Stimulated activated CD4-positive, alpha-beta T cell treated with anti-CD3 and anti-CD28 coated beads, Interleukin-4, amount 100 ng/mL, for 1 hour (primary cell): ENCODE measurements at places on chromosomes 7 and 10.

DNA sequence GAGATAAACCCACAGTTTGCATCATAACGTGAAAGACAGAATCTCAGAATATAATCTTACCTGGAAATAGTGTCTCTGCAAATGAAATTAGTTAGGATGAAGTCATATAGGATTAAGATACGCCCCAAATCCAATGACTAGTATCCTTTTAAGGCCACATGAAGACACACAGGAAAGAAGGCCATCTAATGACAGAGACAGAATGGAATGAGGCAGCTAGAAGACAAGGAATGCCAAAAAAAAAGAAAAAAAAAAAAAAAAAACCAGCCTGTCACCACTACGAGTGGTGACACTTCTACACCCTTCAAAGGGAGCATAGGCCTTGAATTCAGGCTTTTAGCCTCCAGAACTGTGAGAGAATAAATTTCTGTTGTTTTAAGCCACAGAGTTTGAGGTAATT is 82.9 kb downstream of the HYCC1 start:
- DNase-seq, result no peak

GRCh38 chr10:102673236-102673818 is 29.0 kb downstream of the TRIM8 start:
- DNase-seq, result no peak

- DNase-seq, result peak; percentile 18
Measured at GRCh38 chr10:110305767-110306451, 1.2 kb upstream of the SMNDC1 start.

- DNase-seq, result no peak
Measured at GRCh38 chr7:51459809-51460208, 143.2 kb upstream of the COBL start.

GRCh38 chr10:15180736-15181135 is 12.2 kb upstream of the NMT2 start:
- no peak for DNase-seq

GRCh38 chr10:129161150-129161549 is 305.9 kb upstream of the MGMT start:
- peak; percentile 5 for DNase-seq

DNA sequence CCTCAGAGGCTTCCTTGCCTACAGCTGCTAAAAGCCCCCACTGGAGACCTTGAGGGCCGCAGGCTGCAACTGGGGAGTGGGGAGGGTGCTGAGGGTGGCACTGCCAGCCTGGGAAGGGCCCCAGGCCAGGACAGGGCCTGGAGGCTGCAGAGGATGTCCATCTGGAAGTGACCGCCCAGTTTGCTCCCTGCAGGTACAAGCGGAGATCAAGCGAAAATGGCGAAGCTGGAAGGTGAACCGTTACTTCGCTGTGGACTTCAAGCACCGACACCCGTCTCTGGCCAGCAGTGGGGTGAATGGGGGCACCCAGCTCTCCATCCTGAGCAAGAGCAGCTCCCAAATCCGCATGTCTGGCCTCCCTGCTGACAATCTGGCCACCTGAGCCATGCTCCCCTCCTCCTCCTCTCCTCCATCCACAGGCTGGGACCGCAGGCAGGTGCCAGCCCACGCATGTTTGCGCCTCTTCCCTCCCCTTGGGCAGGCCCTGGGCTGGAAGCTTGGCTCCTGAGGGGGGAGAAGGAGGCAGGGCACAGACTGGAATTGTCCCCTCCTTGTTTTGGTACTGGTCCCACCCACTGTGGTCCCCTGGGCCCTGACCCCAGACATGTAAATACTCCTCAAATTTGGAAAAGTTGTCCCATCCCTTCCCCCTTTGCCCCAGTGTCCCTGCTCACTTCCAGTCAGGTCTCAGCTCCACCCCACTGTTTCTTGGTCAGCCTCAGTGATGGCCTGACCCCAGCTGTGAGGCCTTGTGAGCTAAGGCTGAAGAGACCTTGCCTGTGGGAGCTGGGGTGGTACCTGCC is 54.4 kb downstream of the ADCYAP1R1 start:
- DNase-seq, result no peak

DNA sequence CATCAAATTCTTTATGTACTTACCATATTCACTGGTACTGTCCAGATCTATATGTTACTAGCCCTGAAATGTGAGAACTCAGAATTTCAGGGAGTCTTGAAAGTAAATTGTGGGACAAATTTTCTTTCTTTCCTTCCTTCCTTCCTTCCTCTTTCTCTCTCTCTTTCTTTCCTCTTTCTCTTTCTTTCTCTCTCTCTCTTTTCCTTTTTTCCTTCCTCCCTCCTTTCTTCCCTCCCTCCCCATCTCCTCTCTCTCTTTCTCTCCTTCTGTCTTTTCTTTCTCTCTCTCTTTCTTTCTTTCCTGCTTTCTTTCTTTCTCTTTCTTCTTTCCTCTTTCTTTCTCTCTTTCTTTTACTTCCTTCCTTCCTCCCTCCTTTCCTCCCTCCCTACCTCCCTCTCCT is 257.4 kb upstream of the CSTF2T start:
- no peak for DNase-seq
